ENCODE measurements at places on chromosomes 3 and 15.
A peak's percentile ranks its signal among the peaks of the same experiment; 100 is the strongest.

DNA sequence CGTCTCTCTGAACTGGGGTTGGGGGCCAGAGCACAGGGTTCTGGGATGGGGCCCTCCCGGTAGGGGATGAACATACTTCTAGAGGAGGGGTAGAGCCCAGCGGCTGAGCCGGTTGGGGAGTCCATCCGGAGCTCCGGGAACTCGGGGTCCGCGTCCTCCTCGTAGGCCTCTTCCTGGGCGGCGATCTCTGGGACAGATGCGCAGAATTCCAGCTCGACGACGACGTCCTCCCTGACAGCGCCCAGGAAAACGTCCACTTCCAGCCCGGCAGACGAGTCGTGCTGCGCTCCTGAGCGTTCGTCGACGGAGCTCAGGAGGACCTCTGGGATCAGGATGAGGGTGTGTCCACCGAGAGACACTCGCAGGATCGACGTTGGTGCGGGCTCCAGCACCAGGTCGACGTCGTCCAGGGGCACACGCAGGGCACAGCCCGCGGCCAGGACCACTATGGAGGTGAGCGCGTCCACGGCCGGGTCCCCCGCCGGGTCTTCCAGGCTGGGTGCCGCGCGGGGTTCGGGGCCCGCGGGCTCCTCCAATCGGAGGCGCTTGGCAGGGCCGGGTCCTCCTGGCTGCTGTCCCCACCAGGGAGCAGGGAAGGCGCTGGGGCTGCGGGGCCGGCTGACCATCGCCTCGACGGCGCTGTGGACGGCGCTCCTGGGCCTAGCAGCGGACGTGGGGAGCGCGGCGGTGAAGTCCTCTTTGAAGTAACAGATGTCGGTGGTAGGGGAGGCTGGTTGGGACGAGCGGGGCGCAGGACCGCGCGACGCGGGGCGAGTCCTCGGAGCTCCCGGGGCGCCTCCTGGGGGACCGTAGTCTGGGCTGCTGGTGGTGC lies 474 bp downstream of the PRR23B start:
- no peak for DNase-seq

- peak; percentile 33 for DNase-seq
Measured at GRCh38 chr15:90869601-90870353, 1.4 kb downstream of the FURIN start.

- DNase-seq = peak; percentile 89
Measured at GRCh38 chr3:41117398-41117870, 81.9 kb upstream of the CTNNB1 start.

DNA sequence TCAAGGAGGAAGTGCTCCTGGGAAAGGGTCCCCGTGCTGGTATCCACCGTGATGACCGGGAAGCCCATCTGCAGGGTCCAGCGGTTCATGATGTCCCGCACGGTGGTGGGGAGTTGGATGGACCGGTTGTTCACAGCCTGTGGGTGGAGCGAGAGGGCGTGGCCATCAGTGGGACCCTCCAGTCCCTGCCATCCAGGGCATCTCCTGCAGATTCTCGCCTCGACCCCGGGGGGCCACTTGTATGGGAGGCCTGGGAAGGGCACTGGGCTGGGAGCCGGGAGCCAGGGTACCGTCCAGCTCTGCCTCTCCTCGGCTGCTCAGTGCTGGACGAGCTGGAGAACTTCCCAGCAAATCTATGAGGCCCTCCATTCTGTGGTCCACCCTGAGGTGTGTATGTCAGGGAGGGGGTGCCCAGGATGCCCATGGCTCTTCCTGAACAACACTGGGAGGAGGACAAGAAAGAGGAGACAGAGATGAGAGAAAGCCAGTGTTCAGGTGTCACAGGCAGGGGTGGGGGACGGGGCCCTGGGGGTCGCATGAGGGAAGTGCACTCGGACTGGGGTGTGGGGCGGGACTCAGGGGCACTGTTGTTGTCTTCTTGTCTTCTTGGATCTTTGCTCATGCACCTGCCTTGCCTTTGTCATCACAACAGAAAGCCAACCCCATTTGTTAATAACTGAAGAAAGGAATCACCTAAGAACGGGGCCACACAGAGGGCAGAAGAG lies 13.0 kb downstream of the ANPEP start:
- no peak for DNase-seq

GRCh38 chr3:82745544-82745943 lies 984.1 kb upstream of the GBE1 start:
- DNase-seq = no peak

- DNase-seq = peak; percentile 46
Measured at GRCh38 chr3:354432-354831, 157.9 kb downstream of the CHL1 start.

GRCh38 chr3:188126276-188126675 lies 27.7 kb upstream of the LPP start:
- no peak for DNase-seq

GRCh38 chr15:49627407-49627877 lies 6.6 kb downstream of the DTWD1 start:
- no peak for DNase-seq

- DNase-seq = no peak
Measured at GRCh38 chr15:92633418-92633817, 22.2 kb downstream of the FAM174B start.

Data from NCI-H2029 treated with DMSO at 0.1 percent for 48 hours (cell line).